Small intestine (tissue), 16 donors: ENCODE measurements at places on chromosomes 12 and 14.

DNA sequence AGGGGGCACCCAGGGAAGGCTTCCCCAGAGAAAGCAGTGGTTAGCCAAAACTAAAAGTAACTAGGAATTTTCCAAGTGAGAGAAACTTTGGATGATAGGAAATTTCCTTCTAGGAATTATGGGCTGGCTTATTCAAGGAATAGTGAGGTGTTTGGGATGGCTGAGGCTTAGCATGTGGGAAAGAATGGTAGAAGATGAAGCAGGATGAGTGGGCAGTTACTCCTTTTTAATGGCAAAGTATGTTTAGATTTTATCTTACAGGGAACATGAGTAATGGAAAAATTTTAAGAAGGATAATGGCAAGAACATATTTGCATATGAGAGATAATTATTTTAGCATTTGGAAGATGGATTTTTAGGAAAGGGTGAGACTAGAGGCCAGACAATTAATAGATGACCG is 197.6 kb downstream of the SLC38A4 start:
- no peak for DNase-seq

DNA sequence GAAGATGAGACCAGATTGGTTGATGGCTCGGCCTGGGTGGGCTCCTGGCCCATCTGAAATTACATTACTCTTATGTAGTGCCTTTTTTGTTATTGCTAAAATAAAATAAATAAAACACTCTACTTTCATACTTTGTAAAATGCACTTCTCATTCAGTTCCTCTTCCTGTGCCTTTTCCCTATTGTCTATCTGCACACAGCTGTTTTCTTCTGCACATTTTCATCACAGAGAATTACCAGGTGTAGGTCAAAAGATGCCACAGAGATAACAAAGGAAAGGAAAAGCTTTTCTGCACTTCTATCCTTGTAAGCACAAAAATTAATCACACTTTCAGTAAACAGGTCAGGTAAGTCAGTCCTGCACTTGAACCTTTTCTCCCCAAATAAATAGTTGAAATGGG is 265.1 kb downstream of the BTG1 start:
- no peak for DNase-seq

DNA sequence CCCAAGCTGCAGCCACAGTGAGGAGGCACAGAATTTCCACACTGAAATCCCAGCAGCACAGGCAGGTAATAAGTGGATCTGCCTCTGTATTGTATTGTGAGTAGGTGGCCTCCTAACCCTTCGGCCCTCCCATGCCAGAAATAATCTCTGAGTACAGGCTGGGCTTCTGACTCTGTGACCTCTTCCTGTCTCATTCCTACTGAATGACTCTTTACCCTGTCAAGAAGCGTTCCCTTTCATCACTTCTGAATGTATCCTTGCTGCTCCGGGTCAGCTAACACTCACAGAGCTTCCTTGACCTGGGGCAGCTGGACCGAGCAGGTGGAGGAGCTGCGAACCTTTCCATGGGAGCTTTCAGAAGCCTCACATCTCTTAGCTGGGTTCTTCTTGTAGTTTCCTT is 119.6 kb downstream of the SLC8A3 start:
- no peak for DNase-seq

GRCh38 chr12:15613981-15614380 is 175.2 kb downstream of the EPS8 start:
- DNase-seq = no peak
